Gastrocnemius medialis (tissue), 4 donors: ENCODE measurements at places on chromosomes 13 and 19.

DNA sequence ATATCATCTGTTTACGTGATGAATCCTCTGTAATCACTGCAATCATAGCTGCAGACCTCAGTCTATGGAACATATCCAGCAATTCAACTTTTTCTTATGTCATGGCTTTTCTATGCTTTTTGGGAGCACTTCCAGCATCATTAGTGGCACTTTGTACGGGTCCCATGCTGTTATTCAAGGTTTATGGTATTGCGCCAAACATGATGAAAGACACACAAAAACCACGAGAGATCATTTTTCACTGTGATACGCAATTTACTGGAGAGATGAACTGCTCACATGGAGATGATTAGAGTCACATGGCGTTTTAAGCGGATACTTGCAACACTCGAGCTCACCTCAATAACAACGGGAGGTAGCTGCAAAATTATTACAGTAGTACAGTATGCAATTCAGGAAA is 2101.7 kb upstream of the PCDH20 start:
- no peak for DNase-seq

- no peak for DNase-seq
Measured at GRCh38 chr13:89458456-89458855, 1787.3 kb downstream of the SLITRK5 start.

GRCh38 chr13:48424212-48424611 is 11.3 kb upstream of the LPAR6 start:
- DNase-seq, result no peak

DNA sequence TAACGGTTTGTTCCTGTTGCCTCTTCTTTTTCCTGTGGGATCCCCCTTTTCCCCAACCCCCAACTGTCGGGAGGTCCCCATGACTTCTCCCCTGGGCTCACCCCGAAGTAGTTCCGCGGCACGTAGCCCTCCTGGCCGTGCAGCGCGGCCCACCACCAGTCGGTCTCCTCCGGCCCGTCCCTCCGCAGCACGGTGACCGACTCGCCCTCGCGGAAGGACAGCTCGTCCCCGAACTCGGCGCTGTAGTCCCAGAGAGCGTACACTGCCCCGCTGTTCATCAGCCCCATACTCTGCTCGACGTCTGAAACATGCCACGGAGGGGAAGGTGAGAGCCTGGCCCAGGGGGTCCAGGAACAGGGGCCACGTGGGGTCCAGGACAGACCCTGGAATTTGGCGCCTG is 12.1 kb upstream of the ERCC2 start:
- DNase-seq, result no peak

GRCh38 chr13:113411216-113412023 is 41.9 kb downstream of the ADPRHL1 start:
- peak; percentile 94 for DNase-seq

DNA sequence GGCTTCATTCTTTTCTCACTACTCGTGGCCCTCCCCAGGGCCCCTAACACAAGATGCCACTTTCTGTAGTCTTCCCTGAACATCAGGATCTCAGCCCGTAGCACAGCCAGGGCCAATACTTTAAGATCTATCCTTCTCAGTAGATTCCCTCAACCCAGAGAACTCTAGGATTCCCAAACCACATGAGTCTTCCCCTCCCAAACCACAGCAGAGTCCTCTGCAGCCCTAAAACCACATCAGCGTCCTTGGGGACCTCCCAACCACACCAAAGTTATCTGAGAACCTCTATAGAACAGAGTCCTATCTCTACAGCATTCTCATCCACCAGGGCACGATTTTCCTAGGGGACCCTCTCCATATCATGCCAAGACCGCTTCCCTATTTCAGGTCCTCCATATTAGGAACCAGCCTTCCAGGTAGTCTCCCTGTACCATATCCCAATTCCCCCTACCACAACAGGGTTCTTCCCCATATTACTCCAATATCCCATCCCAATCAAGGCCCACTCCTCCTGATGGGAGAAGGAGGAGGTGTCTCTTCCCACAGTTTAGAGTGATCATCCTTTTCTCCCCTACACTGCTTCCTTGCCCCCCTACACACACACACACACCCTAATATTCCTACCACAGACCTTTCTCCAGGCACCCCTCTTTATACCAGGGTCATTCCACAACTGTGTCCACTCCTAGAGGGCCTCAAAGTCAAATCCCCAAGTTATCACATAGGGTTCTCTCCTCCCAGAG is 1.4 kb downstream of the DYRK1B start:
- no peak for DNase-seq

- DNase-seq, result no peak
Measured at GRCh38 chr19:7924241-7924640, 1.7 kb downstream of the CTXN1 start.

- DNase-seq, result no peak
Measured at GRCh38 chr19:1412995-1413800, 5.8 kb downstream of the DAZAP1 start.

GRCh38 chr13:26584713-26585112 is 27.2 kb downstream of the WASF3 start:
- no peak for DNase-seq

DNA sequence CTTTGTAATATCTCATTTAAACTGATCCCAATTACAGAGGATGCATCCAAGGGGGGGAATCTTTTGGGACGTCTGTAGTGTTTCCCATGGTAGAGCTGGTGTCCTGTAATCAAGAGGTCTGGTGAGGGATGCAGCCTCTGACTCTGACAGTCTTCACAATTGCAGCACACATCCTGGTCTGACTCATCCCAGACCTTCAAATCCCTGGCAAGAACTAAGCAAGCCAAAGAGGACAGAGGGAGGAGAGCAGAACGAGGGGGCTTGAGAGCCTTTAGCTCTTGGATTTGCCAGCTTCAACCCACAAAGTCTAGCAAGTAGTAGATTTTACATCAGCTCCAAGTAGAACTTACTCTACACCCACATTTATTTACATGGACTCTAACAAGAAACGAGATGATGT is 17.3 kb upstream of the FCGBP start:
- DNase-seq, result no peak

GRCh38 chr13:27041341-27041740 is 130.3 kb downstream of the USP12 start:
- DNase-seq, result no peak

GRCh38 chr19:15672580-15673175 is at the start of gene CYP4F12:
Gene CYP4F12, plus strand, starts transcription at chr19:15673087. Its CDS starts 443 bp downstream, at chr19:15673530.
- peak; percentile 62 for DNase-seq

GRCh38 chr13:101917833-101918661 is 465.6 kb downstream of the ITGBL1 start:
- no peak for DNase-seq

- DNase-seq, result no peak
Measured at GRCh38 chr19:36449059-36449670, 30.7 kb upstream of the ZFP82 start.
